ENCODE measurements at places on chromosomes 3 and 15. TPM values are rescaled to one million over a fixed set of nuclear protein-coding genes. Genes with fewer than 3 reads are reported as not detected.
A peak's percentile ranks its signal among the peaks of the same experiment; 100 is the strongest.

DNA sequence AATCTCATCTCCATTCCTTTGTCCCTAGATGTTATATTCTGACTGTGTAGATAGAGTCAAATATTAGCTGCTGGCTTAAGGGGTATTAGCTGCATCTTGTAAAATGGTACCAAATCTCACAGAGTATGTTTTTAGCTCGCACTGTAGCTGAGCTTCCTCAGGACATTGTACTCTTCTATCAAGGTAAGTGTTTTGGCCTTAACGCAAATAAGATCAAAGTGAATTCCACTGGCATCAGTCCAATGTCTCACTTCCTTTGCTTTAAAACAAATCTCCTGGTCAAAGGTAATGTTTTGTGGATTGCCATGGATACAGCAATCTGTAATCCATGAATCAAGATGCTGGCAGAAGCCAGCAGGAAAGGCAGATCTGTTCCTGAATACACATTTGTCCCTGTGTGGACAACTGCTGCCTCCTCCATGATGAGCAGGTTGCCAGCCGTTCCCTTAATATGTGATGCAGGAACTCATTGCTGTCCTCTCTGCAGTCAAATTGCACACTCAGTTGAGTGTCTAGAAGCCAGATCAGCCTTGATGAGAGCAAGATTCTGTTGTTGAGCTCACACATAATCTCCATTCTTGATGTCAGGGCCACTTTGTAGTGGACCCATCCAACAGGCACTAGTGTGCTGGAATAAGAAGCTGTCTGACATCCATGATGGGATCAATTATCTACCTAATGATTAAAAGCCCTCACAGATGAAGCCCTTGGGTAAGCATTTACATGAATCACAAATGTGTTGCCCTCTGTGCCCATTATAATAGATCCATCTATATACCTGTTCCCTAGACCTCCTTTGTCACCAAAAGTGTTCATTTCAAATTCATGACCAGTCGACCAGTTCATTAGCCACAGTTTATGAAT lies 96.6 kb upstream of the AGTR1 start:
- DNase-seq, result peak; percentile 91

DNA sequence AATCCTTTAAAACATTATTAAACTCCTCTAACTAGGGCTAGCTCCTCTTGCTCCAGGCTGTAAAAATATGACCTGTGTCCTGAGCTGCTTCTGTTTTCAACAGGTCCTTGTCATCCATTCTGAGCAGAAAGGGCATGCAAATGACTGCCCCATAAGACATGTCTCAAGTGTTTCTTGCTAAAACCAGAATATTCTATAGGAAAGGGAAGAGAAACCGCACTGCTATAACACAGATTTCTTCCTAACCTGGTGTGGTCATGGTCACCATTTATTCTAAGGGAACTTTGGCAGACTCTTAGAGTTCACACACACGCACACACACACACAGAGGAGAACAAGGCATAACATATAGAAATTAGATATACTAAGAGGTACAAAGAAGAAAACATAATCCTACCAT lies 34.2 kb upstream of the B3GNT5 start:
- no peak for DNase-seq

ZBED2 gene
- not detected for total RNA-seq

DNA sequence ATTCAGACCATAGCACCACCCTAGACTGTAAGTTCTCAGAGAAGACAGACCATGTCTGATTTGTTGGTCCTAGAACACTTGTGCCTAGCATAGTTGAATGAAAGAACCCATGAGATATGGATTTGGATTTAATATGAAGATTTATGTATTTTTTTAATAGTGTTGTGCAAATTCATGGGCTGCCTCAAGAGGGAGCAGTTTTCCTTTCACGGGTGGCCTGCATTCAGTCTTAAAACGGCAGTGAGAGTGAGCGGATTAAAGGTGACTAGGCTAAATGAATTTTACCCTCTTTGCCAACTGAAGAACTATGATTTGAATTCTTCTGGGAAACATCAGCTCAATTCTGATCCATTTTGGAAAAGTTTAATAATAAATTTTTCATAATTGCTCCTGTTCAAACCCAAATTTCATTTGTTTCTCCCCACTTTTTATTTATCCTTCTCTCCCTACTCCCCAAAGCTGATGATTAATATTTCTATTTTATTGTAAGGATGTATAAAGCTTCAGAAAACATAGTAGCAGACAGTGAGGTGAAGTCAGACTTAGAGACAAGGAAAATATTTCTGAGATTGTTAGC lies 67.3 kb downstream of the MORC1 start:
- no peak for DNase-seq

- no peak for DNase-seq
Observed at GRCh38 chr15:80803580-80804525, 24.7 kb downstream of the CEMIP start.

DNA sequence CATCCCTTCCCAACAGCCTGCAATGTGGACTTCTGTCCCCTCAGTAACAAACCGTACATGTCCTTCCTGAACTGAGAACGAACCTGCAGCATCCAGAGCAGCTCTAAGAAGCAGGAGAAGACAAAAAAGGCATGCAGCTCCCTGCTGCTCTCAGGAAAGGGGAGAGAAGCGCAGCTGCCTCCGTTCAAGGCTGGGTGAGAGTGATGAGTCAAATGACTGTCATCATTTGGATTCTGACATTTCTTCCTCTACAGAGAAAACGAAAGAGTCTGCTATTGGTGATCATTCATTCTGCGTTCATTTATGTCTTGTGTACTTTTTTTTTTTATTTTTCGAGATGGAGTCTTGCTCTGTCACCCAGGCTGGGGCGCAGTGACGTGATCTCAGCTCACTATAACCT lies 677.8 kb downstream of the FHIT start:
- no peak for DNase-seq

- DNase-seq, result no peak
Observed at GRCh38 chr3:139416275-139416674, 26.8 kb upstream of the COPB2 start.

- no peak for DNase-seq
Observed at GRCh38 chr3:31713816-31714215, 181.1 kb downstream of the STT3B start.

IMPG2 gene
- 0.43 TPM for total RNA-seq

DNA sequence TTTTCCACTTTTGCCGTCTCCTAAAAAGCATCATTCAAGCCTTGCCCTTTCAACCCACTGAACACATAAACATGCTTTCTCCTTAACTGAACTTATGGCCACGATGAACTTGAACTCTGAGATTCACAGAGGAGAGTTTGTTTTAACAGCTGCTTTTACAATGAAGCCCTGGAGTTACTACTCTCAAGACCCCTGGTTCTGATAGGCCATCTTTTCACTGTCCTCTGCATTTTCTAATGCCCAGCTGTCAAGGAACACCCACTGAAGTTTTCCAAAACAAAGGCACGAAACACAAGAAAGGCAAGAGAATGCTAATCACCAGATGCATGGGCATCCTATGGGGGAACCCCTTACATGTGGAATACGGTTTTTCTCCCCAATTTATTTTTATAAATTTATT lies 100.8 kb downstream of the ADAMTS9 start:
- no peak for DNase-seq

GRCh38 chr3:149657926-149658743 lies at the start of gene WWTR1:
TSS of gene WWTR1 (minus strand) at chr3:149658025. CDS start at chr3:149657306, 719 bp downstream.
- peak; percentile 88 for DNase-seq

- DNase-seq, result no peak
Observed at GRCh38 chr15:81595752-81596151, 221.7 kb upstream of the TMC3 start.

SPTBN5 gene
- 0.73 TPM for total RNA-seq

GPR149 gene
- not detected for total RNA-seq

DPPA4 gene
- not detected for total RNA-seq

GRCh38 chr15:48279608-48280007 lies 51.6 kb upstream of the DUT start:
- no peak for DNase-seq
